Stimulated activated CD4-positive, alpha-beta T cell treated with anti-CD3 and anti-CD28 coated beads, TNF-alpha, amount 100 ng/mL, for 1 hour (primary cell): ENCODE measurements at places on chromosomes 5 and 9.

- no peak for DNase-seq
These were observed 277.9 kb downstream of the GAS1 start for GRCh38 chr9:86669422-86669821.

GRCh38 chr9:135384226-135384625 lies 95.4 kb upstream of the PPP1R26 start:
- no peak for DNase-seq

- no peak for DNase-seq
These were observed 68.7 kb downstream of the SEMA4D start for GRCh38 chr9:89428901-89429890.

GRCh38 chr5:10376544-10376943 lies 23.0 kb downstream of the MARCHF6 start:
- DNase-seq, result no peak

- no peak for DNase-seq
These were observed 143.0 kb downstream of the XRCC4 start for GRCh38 chr5:83220331-83220730.

DNA sequence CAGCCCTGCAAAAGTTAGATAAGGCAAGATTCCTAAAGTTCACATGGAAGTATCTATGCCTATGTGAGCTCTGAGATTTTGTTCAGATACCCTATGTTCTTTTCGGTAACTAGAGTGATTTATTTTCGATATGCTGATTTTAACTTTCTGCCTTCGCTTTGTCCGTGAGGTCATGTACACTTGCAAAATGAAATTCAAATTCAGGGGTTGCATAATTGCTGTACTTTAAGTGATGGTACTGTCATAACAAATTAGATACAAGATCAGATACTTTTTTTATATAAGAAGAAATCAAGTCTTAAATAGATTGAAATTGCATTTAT lies 350 bp upstream of the ECPAS start:
- no peak for DNase-seq

GRCh38 chr9:135506327-135507103 lies 6.0 kb downstream of the MRPS2 start:
- DNase-seq, result no peak
